NCI-H1092 (cell line): ENCODE measurements at places on chromosomes 12 and 14.

DNA sequence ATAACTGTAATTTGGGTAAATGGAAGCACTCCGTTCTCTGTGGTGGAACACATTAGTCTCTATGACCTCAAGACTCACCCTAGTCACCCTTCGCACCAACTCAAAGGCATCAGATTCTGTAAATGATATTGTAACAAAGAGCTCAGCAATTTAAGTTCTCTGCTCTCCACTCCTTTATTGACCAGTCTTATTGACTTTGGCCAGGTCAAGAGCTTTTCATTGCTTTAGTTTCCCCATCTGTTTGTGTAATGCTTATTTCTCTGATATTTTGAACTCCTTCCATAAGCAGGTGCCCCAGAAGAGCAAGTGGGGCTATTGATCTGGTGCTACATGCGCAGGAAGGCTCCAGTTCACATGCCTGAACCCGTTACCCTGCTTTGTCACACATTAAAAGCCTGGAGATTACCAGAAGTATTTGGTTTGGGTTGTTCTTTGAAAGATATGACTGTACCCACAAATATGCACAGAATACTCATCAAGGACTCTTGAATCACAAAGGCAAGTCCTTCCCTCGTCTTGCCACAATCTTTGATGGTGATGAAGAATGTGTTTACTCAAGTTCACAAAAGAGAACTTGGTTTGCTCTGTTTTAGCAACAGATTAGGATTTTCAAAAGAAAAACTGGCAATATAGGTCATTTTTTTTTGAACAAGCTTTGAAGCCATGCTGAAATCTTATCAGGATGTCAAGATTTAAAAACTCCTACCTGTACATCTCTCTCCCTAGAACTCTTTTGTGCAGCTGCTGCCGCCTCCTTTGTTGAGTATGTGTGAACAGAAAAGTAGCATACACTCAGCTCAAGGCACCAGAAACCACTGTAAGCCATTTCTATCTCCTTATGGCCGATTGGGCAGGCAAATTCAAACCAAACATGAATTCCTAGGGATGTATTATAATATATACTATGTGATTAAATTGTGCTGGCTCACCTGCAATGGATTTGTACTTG is 193.9 kb downstream of the BCAT1 start:
- no peak for DNase-seq

- DNase-seq, result no peak
Measured at GRCh38 chr12:95648990-95649791, 97.9 kb upstream of the USP44 start.

GRCh38 chr12:41212625-41213024 is 24.5 kb downstream of the PDZRN4 start:
- DNase-seq, result no peak

GRCh38 chr14:56874375-56874774 is 64.1 kb upstream of the OTX2 start:
- peak; percentile 30 for DNase-seq

DNA sequence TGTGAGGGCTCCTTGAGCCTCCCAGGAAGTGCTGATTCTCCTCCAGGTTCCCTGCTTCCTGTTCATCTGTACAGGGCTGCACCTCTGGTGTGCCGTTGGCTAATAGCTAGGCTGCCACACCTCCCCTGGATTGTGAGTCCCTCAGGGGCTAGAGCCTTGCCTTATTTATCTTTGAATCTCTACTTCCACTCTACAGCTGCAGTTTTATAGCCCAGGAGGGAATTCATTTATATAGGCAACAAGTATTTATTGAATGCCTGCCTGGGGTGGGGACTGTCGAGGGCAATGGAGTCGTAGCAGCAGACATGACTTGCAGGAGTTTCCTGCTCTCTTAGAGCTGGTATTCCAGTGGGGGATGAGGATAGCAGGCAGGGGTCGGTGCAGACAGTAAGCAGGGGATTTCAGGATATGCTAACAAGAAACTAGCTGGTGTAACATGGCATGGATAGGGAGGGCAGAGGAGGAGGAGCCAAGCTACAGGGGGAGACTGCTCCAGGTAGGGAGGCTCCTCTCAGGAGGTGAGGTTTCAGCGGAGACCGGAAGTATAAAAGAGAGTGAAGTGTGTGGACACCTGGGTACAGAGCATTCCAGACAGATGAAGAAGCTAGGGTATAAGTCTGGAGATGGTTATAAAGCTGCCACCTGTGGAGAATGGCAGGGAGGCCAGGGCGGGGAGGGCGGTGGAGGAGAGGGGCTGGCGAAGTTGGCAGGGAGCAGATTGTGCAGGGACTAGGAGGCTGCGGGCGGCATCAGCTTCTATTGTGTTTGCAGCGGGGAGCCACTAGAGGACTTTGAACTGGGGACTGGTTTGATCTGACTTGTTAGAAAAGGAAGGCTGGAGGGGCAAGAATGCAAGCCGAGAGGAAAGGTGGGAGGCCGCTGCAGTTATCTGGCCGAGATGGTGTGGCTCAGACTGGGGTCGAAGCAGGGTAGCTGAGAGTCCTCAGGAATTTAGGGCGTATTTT is 17.2 kb downstream of the USP30 start:
- DNase-seq, result no peak

- no peak for DNase-seq
Measured at GRCh38 chr12:122265886-122266229, 436 bp downstream of the VPS33A start.
